Cortex of kidney (tissue), 1 donor: ENCODE measurements at places on chromosomes 1 and 21.

DNA sequence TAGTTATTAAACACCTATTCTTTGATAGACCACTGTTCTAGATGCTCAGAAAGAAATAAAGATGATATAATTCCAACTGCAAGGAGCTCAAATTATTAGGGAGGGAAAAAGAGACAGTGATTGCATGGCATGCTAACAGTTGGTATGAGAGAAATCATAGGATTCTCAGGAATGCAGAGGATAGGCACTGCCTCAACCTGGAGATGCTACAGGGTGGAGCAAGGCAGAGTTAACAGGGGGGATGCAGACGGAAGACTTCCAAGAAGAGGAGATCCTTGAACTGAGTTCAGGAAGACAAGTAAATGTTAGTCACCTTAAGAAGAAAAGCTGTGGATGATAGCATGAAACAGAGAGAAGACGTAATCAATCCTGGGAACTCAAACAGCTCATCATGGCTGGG is 123.7 kb downstream of the DAB1 start:
- DNase-seq = no peak

DNA sequence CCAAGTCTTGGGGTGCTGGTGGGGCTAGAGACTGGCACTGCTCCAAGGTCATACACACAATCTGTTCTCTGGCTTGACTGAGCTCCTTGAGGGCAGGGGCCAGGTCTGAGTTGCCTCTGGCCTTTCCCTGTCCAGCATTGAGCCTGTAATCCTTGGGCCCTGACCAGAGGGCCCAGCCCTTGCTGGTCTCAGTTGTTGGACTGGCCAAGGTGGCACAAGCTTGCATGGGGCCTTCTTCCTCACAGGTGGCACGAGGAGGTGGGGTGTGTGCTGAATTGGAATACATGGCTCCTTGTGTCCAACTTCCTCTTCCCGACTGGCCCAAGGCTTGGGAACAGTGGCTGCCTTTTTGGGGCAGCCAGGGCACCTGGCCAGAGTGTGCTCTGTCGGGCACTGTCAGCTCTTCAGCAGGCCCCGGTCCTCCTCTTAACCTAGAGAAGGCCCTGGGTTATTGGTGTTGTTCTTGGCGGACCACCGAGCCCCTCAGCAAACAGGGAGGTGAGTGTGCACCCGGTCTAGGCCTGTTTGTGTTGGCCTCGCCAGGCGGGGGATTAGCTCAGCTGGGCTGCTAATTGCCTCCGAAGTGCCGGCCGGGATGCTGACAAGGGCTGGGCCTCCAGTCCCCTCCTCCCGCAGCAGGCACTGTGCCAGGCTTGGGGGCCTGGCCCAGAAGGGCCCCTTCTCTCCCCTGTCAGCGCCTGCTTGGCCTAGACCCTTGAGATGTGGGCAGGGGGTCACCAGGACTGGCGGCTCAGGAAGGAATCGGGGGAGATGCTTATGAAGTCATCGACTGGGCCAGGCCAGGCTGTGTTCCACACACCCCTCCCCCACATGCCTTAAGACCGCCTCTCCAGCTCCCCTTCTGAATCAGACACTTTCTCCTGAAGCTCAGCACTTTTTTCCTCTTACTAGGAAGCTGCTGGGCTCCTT is 28.5 kb downstream of the WNT4 start:
- no peak for DNase-seq

GRCh38 chr1:100476735-100477290 is 61.1 kb upstream of the GPR88 start:
- DNase-seq = no peak

- no peak for DNase-seq
Observed at GRCh38 chr1:16083486-16083885, 10.0 kb upstream of the FAM131C start.

DNA sequence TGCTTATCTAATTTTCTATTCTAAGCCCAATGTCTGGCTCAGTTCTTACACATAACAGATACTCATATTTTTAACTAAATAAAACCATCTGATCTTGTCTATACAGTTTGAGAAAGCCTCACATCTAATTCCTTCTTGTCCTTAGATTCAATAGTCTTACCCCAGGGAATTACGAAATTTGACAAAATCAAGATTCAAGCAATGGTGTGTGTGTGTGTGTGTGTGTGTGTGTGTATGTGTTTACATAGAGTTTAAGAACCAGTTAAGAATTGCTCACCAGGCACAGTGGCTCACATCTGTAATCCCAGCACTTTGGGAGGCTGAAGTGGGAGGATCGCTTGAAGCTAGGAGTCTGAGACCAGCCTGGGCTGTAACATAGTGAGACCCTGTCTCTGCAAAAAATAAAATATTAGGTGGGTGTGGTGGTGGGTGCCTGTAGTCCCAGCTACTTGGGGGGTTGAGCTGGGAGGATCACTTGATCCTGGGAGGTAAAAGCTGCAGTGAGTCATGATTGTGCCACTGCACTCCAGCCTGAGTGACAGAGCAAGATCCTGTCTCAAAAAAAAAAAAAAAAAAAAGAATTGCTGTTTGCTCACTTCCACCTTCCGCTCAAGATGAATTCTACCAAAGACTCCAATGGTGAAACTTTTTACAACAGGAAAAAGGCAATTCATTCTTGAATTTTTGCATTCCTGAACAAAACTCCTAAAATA is 6.2 kb downstream of the WDR64 start:
- DNase-seq = no peak

DNA sequence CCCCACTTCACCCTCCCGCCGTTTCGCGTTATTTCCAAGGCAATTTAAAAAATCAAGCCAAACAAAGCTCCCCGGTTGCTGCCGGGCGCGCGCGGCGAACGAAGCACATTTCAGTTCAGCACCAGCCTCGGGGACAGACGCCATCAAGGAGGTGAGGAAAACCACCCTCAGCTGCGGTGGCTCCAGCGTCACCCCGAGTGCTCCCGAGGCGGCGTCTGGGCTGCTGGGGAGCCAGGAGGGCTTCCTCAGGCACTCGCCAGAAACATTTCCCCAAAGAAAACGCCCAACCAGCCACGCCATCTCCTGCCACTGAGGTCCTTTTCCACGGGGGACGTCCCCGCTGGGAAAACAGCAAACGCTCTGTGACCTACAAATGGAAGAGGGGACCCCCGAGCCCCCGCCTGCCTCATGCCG is 623 bp downstream of the GNG4 start:
- DNase-seq = no peak

DNA sequence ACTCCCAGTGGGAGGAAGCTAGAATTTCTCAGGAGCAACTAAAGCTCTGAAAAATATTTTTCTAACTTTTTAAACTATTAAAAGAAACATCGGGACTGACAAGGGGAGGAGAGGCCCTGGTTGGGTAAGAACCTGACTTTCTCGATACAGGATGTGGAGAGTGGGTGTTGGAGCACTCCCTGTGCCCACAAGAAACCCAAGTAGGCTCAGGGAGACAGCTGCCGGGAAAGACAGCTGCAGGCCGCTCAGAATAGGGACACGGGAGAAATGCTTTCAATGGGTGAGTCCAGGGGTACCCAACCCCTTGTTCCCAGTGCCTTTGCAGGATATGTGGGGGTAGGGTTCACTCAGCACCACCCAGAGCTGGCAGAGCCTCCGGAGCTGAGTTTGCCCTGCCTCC is 43.6 kb downstream of the PLEKHA6 start:
- DNase-seq = no peak

DNA sequence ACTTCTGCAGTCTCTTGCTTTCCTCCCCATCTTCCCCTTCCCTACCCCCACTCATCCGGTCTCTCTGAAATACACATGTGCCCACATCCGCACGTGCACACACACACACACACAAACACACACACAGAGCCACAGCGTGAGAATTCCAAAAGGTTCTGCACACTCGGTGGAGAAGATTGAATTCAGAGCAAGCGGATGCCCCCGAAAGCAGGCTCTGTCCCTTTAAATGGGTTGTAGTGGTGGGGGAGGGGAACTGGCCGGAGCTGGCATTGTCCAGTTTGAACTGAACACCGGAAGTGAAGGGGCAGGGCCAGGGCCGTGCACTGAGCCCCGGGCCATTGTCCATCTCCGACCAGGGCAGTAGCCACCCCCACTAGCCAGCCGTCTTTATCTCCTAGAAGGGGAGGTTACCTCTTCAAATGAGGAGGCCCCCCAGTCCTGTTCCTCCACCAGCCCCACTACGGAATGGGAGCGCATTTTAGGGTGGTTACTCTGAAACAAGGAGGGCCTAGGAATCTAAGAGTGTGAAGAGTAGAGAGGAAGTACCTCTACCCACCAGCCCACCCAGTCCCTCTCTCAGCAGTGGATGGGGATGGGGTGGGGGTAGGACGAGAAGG is 1.3 kb upstream of the LIN28A start:
- DNase-seq = no peak

DNA sequence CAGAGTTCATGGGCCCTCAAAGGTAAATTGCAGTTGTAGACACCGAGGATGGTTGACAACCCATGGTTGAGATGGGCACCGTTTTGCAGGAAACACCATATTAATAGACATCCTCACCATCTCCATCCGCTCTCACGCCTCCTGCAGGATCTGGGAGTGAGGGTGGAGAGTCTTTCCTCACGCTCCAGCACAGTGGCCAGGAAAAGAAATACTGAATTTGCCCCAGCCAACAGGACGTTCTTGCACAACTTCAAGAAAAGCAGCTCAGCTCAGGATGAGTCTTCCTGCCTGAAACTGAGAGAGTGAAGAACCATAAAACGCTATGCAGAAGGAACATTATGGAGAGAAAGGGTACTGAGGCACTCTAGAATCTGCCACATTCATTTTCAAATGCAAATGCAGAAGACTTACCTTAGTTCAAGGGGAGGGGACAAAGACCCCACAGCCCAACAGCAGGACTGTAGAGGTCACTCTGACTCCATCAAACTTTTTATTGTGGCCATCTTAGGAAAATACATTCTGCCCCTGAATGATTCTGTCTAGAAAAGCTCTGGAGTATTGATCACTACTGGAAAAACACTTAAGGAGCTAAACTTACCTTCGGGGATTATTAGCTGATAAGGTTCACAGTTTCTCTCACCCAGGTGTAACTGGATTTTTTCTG is 9.3 kb downstream of the SLAMF8 start:
- DNase-seq = no peak

- DNase-seq = no peak
Observed at GRCh38 chr1:175237389-175237788, 44.8 kb upstream of the KIAA0040 start.

DNA sequence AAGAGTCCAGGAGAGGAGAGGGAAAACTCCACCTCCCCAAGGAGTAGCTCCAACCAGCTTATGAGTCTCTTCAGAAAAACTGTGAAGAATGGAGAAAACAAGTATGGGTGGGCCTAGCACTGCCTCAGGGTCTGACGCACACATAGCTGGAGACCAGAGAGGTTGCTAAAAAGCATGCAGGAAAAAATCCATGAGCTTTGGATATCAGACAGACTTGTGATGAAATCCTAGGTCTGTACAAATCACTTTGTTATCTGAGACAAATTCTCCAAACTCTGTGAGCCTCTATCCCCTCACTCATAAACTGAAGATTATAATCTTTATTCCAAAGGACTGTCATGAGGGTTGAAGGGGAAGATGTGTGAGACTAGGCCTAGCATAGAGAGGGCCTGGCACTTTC is 141.5 kb upstream of the FGGY start:
- DNase-seq = no peak

GRCh38 chr1:239527051-239527693 is 140.8 kb downstream of the CHRM3 start:
- DNase-seq = no peak

DNA sequence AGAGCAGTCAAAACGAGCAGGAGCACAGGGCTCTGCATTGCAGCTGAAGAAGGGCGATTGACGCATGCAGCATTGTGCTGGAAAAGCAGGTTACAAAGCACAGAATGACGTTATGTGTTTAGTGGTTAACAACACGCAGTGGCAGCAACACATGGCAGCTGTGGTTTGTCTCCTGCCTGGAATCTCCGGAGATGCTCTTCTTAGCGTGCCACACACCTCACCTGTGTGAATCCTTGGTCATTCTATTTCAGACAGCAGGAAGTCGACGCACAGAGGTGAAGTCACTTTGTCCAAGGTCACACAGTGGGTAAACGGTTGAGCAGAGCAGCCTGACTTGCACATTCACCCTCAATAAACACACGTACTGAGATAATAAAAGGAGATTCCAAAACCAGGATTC is 14.7 kb downstream of the OBSCN start:
- DNase-seq = no peak

GRCh38 chr21:34988625-34989024 is 60.5 kb downstream of the RUNX1 start:
- DNase-seq = no peak

DNA sequence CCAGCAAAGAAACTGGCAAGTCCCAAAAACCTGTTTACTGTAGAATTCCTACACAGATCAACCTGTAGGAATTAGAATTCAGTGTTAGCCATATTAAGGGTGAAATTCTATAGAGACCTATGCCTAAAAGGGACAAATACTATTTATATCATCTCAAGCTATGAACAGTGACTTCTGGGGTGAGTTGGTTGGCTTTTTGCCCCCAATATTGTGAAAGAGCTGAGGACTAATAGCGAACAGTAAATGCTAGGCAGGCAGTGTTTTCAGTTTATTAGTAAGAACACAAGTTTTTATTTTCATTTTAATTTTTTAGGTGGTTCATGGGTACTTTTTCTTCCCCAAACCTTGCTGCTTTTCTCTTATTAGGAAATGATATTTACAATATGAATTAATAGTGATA is 15.3 kb downstream of the SLC16A4 start:
- DNase-seq = no peak

GRCh38 chr1:72567521-72567920 is 285.2 kb upstream of the NEGR1 start:
- DNase-seq = no peak

- DNase-seq = no peak
Observed at GRCh38 chr1:159841749-159842148, 15.1 kb downstream of the SLAMF8 start.

DNA sequence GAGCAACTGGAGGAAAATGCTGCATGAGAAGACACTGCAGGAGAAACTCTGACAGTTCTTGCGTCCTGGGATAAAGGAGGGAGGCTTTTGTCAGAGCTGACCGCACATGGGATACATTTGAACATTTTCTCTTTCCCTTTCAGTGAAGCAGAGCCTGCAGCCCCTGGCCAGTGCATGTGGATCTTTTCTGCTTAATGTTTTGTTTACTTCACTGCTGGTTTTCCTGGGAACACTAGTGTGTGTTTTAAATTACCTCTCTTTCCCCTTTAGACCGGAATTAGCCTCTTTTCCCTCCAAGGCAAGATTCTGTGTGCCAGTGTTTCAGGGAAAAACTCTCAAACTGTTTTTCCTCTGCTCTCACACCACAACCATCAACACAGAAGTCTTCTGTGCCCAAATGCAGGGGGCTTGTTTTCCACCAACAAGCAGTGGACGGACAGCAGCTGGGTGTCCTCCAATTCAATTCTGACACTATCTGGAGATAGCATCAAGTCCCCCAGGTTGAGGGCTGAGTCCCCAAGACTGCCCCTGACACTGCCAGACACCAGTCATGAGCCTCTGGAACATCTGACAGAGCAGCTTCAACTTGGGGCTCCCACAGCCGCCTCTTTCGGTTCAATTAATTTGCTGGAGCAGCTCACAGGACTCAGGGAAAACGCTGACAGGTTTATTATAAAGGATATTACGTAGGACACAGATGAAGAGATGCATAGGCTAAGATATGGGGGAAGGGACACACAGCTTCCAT is 136.2 kb downstream of the RHOU start:
- DNase-seq = no peak

GRCh38 chr1:31517301-31517700 is 59.0 kb upstream of the TINAGL1 start:
- DNase-seq = no peak

- no peak for DNase-seq
Observed at GRCh38 chr1:215932558-215932957, 365.5 kb downstream of the KCTD3 start.
